Right lung (tissue), 10 donors: ENCODE measurements at places on chromosomes 3 and 15. TPM values are rescaled to one million over a fixed set of nuclear protein-coding genes. Genes with fewer than 3 reads are reported as not detected.

GRCh38 chr15:91694131-91694830 lies 159.2 kb upstream of the SLCO3A1 start:
- DNase-seq, result peak; percentile 81

DNA sequence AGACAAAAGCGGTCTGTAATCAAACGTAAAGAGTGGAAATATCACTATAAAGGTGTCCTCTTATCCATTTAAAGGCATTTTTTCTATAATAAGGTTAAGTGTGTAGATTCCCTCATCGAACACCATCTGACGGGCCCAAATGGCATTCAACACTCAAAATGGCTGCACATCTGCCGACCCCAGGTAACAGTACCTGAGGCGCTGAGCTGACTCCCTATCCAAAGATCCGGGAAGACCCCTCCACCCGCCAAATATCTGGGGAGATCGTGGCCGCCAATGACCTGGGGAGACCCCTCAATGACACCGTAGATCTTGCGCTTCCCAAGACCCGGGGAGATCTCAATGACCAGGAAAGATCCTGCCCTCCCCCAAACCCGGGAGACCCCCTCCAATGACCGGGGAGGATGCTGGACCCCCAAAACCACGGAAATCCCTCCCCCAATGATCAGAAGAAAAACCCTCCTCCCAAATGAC lies 476 bp downstream of the IP6K2 start:
- DNase-seq, result peak; percentile 32

- no peak for DNase-seq
Measured at GRCh38 chr3:116030131-116030850, 407.0 kb downstream of the GAP43 start.

DNA sequence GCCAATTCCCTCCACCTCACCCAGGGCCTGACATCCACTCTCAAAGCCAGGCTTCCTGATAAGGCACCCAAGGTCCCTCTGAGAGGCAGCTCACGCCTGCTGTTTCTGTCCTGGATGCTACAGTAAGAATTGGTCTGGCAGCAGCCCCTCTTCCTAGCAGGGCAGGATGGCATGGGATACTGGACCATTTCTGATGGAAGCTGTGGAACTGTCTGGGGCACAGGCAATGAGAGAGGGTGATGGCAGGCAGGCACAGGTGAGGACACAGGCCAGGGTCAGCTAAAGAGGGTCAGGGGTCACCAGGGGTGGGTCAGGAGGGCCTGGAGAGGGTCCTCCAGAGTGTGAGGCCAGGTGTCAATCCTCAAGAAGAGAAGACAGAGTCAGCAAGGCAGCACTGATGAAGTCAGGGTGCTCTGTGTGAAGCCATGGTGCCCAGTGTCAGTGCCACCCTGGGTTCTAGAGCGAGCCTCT lies 41.9 kb upstream of the SLC41A3 start:
- no peak for DNase-seq

The ZPLD1 gene
- not detected for polyA plus RNA-seq

- no peak for DNase-seq
Measured at GRCh38 chr3:152317956-152318355, 49.2 kb downstream of the MBNL1 start.

- DNase-seq, result no peak
Measured at GRCh38 chr3:117939425-117940027, 1095.1 kb downstream of the IGSF11 start.

The MNS1 gene
- 21.8 TPM for polyA plus RNA-seq
